ENCODE measurements at places on chromosomes 5 and 9.

DNA sequence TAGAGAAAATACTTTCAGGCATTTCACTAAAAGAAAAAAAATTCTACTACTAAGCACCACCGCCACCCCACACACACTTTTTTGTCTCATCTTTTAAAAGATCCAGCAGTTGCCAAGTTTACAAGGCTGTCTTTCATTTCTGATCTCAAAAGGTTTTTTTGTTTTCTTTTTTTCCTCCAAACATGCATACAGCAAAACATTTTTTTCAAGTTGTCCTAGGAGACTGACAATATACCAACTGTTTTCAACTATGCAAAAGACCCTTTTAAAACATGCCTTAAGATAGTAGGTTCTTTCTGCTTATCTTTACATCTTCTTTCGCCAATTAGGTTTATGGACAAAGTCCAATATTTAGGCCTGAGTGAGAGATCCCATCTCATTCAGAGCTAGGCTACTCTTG is 65.2 kb downstream of the HMHB1 start:
- DNase-seq: no peak

DNA sequence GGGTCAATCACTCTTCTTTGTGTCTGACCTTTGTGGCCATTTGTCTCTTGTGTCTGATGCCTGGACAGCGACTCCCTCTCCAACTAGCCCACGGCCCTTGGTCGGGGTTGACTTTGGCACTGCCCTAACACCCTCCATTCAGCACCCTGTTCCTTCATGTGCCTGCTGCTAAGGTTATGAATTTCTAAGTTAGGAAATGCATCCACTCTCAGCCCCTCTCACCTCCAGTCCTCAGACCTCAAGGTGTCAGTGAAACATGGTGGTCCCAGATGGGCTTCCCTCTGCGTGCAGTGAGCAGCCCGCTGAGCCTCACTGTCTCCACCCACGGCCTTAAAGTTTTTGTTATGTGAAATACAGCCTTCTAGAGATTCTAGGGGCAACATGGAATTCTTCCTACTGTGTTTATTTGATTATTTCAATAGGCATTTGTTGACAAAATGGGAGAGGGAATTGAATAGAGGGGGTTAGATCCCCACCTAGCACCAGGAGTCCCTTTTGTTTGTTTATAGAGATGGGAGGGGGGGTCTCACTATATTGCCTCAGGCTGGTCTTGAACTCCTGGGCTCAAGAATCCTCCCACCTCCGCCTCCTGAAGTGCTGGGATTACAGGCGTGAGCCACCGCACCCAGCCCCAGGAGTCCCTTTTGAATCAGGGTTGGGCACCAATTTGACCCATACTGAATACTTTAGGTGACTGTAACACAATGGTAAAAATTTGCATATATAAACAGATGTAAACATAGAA is 1.6 kb upstream of the GLIPR2 start:
- no peak for DNase-seq

DNA sequence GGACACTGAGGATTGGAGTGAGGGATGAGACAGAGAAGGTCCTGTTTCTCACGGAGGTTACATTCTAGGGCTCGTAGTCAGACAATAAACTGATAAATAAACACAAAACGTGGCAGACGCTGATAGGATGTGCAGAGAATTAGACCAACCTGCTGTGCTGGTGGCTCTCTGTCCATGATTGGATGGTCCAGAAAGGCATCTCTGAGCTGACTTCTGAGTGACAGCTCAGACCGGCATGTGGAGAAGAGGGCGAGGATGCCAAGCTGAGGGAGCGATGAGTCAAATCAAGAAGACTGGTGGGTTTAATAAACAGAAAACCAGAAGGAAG is 132.3 kb upstream of the TAF11L2 start:
- no peak for DNase-seq

DNA sequence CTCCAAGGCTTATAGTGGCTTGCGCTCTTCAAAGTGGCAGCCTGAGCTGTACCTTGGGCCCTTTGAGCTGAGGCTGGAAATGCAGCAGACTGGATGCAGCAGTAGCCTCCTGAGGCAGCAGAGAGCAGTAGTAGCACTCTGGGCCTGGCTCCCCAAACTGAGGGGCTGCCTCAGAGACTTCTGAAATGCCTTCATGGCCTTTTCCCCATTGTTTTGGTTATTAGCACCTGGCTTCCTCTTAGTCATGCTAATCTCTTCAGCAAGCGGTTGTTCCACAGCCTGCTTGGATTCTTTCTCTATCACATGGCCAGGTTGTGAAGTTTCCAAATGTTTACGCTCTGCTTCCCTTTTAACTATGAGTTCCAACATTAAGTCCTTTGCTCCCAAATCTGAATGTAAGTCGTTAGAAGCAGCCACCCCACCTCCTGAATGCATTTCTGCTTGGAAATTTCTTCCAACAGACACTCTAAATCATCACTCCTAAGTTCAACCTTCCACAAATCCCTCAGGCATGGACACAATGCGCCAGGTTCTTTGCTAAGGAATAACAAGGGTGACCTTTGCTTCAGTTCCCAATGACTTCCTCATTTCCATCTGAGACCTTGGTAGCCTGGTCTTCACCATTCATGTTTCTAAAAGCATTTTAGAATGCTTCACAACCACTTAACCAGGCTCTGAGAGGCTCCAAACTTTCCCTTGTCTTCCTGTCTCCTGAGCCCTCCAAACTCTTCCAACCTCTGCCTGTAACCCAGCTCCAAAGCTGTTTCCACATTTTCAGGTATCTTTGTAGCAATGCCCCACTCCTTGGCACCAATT is 145.8 kb downstream of the ZDHHC21 start:
- no peak for DNase-seq

GRCh38 chr9:76866689-76867088 is 39.2 kb downstream of the PRUNE2 start:
- no peak for DNase-seq

- DNase-seq: no peak
Observed at GRCh38 chr5:27472871-27473270, 434.5 kb upstream of the CDH9 start.

DNA sequence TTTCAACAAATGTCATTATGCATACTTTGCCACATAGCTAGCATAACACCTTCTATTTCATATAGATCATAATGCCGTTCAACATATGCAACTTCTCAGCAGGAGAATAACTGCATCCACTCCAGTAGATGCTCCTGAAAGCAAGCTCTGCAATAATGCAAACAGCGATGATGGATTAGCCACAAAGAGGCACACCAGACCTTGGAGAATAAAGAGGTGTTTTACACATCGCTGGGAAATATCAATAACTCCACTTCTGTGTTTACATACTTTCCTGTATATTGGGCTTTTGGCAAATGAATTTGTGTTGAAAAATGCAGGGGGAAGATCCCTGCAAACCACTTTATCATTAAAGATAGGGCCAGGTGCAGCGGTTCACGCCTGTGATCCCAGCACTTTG is 271.5 kb upstream of the PANK3 start:
- no peak for DNase-seq

GRCh38 chr9:17045381-17045940 is 89.4 kb upstream of the CNTLN start:
- no peak for DNase-seq

DNA sequence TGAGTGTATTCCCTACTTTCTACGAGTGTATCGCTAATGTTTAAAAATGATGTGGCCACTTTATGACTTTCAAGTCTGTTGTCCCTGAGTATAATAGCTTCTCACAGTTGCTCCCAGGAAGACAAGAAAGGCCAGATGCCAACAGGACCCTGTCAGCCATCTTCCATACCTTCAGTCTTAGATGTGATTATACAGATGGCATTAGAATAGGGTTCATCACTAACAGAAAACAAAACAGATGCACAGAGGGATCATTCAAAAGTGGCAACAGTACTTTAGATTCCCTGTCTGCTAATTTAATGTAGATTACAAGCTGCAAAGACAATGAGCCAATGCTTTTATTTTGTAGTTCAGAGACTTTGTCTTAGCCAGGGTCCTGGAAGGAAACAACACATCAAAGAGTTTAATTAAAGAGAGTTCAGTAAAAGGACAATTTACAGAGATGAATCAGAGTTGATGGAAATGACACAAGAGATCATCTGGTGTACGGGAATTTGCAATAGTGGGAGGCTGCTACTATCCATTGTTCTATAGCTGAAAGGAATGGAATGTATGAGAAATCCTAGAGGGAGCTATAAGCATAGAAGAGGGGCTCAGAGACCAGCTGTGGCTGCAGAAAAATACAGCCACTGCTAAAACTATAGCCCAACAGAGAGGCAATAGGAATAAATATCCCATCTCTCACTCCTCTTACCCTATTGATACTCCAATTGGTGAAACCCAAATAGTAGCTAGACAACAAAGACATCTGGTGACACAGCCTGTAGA is 393.7 kb upstream of the SMC2 start:
- no peak for DNase-seq

DNA sequence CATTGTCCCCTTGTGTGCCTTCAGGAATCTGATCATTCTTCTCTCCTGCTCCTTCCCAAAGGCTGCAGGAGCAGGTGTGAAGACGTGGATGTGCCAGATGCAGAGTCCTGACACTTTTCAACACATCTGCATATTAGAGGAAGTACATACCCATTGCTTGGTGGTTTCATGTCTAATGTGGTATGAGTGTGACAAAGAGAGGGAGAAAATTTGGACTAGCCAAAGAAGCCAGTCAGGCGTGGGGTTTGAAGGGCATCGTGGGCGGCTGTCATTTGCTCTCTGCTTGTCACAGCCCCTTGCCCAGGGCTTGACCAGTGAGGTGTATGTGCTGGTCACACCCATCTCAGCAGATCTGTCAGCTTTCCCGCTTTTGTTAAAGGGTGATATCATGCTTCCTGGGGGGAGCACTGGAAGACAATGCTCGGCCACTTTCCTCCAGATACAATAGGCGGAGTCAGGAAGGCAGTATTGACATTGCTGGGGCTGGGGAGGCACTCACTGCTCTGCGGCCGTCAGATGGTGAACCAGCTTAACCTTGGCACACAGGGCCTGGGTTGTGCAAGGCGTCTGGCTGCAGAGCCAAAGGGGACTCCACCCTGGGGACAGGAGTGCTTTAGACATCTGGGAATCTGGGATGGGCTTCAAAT is 8.6 kb downstream of the TEK start:
- no peak for DNase-seq

DNA sequence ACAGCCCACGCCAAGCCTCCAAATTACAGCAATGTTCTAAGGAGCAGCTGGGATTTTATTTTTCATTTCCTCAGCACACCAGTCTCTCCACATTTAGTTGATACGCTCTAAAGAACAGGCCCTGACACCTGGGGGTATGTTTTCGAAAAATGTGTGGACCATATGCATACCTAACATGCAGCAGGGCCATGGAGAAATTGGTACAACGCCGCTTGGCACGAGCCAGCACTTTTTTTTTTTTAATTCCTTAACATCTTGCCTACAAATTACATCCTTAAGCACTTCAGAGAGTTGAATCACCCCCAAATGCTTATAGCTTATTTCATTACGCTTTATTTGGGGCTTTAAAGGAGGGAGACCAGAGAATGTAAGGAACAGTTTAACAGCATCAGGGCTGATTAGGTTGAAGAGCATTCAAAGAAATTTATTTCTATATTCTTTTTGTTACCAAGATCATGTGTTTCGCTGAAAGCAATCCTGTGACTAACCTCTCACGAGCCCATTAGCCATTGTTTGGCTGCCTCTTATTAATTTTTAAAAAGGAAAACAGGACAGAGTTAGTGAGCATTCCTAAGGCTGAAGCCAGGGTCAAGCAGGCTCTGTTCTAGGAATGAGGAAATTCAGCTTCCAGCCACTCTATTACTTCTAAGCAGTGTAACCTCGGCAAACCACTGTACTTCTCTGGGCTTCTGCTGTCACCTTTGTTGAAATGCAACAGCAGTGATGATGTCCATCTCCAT is 173.8 kb downstream of the ACTL7B start:
- no peak for DNase-seq

- peak; percentile 62 for DNase-seq
Observed at GRCh38 chr9:71806901-71807307, 38.6 kb upstream of the CEMIP2 start.

DNA sequence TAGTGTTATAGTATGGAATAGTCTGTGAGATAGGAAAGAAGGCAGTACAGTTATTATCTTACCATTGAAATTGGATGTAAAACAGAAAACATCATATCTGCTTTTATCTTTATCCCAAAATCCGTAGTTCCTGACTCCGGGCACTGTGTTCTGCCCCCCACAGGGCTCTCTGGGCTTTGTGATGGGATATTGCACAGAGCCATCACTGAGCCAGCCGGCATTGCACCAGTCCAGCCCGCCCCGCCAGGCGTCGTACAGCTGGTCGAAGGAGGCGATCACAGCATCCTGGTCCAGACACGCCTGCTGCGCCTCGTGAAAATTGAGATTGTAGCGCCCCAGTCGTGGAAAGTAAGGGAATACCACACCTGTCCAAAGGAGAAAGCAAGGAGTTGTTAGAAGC is 76.4 kb downstream of the HAPLN1 start:
- DNase-seq: no peak

GRCh38 chr5:31107091-31107518 is 86.4 kb upstream of the CDH6 start:
- no peak for DNase-seq

GRCh38 chr9:127116957-127117356 is 5.5 kb downstream of the ANGPTL2 start:
- DNase-seq: no peak

DNA sequence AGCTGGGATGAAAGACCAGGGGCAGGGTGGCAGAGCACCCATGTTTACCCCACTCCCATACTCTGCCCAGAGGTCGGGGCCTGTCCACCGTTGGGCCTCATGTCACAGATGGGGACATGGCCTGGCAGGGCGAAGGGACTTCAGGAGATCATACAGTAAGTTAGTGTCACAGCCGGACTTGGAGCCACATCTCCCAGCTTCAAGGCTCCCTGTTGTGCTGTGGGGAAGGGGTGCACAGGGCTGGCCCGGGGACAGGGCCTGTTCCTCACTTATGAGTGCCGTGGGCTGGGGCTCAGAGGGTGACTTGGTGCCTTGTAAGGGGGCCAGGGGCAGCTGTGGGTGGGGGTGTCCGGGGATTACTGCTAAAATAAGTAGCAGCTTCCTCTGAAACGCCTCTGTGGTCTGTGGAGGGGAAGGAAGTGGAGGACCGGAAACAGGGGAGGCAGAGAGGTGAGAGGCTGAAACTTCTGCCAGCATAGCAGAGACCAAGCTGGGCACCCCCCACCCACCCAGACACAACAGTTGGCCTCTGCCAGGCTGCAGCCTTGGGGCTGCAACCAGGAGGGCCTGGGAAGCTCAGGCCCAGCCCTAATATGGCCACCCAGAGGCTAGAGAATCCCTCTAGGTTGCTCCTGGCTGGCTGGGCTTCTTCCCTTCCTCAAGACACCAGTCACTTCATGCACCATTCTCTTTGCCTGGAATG is 41.1 kb upstream of the NEK6 start:
- DNase-seq: peak; percentile 75

DNA sequence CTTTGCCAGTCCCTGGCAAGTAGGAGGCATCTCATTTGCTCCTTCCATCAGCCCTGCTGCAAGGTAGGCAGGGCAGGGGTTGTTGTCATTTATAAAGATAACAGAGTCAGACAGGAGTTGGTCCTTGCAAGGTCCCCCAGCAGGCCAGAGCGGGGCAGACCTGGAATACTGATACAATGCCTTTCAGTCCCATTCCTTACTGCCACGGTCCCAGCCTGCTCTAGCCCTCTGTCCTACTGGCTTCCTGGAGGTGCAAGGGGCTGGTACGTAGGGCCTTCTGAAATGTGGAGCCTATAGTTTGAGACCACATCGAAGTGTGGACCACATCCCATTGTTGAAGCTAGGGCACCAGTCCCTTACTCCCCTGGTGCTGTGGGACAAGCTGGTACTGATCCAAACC is 42.8 kb upstream of the PITX1 start:
- DNase-seq: no peak

Data from germinal center (tissue), 1 donor.